CD4-positive, alpha-beta T cell treated with Interleukin-15 for 1 hour (primary cell): ENCODE measurements at places on chromosomes 5 and 9.
A peak's percentile ranks its signal among the peaks of the same experiment; 100 is the strongest.

DNA sequence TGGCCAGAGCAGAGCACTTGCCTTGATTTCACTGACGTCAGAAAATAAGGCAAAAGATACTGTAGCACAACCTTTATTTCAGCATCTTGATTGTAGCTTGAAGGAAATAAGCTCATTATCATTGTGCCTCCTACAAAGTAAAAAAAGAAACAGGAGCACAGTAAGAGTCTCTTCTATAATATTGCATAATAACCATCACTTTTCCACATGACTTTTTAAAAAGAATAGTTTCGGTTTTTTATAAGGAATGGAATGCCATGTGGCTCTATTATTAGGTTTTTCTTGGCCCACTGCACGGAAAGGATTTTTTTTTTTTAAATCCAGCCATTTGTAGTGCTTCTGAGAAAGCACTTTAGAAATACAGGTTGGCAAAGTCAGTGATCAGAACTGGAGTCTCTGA lies 655.3 kb downstream of the LRRC70 start:
- DNase-seq: no peak

- DNase-seq: no peak
Observed at GRCh38 chr5:63860379-63860778, 101.9 kb downstream of the HTR1A start.

GRCh38 chr5:125412561-125413495 lies 666.4 kb upstream of the ZNF608 start:
- DNase-seq: peak; percentile 17

- no peak for DNase-seq
Observed at GRCh38 chr5:38673671-38674071, 117.2 kb upstream of the LIFR start.
